ENCODE measurements at places on chromosomes 2 and 18.

GRCh38 chr2:207143215-207144172, 22.3 kb downstream of the KLF7 start:
- DNase-seq = no peak

GRCh38 chr2:176129813-176130146, 275 bp downstream of the HOXD8 start:
- peak; percentile 11 for DNase-seq

DNA sequence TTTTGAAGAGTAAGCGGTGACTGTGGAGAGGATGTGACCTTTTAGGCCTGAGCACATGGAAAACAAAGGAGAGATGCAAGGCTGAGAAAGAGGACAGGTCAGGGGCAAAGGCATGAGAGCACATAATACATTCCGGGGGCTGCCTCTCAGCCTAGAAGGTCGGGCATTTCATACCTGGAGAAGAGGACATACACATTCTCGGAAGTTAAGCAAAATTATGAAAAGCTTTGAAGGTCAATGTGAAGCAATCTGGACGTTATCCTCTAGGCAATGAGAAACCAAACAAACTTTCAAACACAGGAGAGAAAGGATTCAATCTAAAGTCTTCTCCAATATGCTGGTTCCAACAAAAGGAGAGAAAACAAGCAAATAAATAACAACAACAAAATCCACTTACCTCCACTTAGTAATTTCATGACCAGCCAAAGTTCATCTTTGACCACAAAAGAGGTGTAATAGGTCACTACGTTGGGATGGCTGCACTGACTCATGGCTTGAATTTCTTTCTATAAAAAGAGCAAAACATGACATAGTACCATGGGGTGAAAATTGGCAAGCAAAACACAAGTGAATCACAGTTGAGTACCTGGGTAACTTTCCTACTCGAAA, 80.4 kb downstream of the STK39 start:
- peak; percentile 48 for DNase-seq

GRCh38 chr2:27960237-27960912, 69.8 kb downstream of the BABAM2 start:
- DNase-seq = no peak

DNA sequence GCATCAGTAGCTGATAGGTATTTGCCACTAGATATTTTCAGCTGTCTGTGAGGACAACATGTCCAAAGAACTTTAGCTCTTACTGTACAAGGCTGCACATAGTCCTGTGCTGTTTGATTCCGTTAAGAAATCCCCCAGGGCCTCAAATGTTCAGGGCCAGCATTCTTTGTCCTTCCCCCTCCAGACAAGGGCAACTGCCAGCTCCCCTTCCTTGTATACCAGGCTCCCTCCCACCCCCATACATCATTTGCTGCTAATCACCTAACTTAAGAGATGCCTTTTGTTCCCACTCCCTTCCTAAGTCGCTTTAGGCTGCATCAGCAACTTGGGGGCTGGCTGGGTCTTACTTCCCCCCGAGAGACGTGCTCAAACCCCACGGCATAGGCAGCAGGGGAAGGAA, 138.7 kb downstream of the CDH20 start:
- no peak for DNase-seq

DNA sequence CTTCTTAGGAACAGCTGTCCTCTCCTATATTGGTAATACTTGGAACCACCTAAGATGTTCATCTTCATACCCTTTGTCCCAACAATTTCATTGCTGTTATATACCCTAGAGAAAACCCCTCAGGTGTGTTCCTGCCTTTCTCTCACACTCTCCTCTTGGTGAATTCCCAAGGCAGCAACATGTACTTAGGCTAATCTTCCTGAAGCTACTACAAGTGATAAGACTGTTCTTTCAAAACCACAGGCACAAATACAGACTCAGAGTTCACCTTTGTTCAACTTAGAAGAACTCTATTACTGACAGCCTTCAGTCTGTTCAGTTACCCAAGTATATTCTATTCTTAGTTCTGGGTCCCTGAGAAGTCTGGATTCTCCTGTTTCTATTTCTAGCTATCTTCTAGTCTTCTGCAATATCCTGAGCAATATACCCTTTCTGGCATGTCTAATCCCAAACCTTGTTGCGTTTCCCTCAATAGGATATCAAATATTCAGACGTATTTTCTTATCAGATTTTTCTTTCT, 247.7 kb upstream of the STON1 start:
- no peak for DNase-seq

- no peak for DNase-seq
Measured at GRCh38 chr2:163490281-163490680, 245.5 kb downstream of the FIGN start.

DNA sequence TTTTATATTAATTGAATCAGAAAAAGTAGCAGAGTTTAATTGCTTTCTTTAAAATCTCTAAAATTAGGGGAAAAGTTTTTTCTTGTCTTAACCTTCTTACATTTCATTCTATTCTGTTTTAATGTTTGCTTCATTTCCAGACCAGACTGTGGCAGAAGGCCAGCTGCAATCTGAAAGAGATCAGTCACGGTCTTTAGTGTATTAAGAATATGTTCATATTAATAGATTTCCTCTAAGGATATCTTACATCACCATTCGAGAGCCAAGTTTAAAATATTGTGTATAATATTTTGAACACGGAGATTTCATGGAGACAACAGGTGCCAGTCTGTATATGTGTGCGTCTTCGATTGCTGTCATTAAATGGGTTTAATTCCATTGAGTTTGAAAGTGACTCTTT, 230.9 kb upstream of the ZSWIM2 start:
- DNase-seq = no peak

DNA sequence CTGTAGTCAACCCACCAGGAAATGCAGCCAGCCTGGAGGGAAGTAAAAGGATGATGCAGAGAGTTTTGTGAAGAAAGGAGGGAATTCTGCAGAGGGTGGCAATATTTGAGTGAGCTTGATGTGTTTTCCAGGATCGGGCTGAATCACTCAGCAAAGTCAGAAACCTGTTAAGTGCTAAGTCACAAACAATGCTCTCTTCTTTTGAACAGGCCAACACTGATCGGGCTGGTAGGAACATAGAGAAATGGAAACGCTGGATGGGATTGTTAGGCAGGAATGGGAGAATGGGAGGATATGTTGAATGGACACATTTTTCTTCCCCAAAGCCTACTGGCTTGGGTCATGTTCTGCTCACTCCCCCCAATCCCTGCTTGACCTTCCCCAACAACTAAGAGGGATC, 36.6 kb downstream of the KCNS3 start:
- DNase-seq = no peak

GRCh38 chr2:149258531-149258930, 71.9 kb upstream of the LYPD6 start:
- DNase-seq = no peak

- no peak for DNase-seq
Measured at GRCh38 chr2:230985519-230986231, 10.2 kb upstream of the SPATA3 start.

- DNase-seq = no peak
Measured at GRCh38 chr2:200575957-200576356, 9.9 kb upstream of the AOX1 start.

- no peak for DNase-seq
Measured at GRCh38 chr2:100470898-100471514, 724 bp downstream of the NMS start.

- no peak for DNase-seq
Measured at GRCh38 chr2:73177645-73178255, 24.6 kb upstream of the NOTO start.

DNA sequence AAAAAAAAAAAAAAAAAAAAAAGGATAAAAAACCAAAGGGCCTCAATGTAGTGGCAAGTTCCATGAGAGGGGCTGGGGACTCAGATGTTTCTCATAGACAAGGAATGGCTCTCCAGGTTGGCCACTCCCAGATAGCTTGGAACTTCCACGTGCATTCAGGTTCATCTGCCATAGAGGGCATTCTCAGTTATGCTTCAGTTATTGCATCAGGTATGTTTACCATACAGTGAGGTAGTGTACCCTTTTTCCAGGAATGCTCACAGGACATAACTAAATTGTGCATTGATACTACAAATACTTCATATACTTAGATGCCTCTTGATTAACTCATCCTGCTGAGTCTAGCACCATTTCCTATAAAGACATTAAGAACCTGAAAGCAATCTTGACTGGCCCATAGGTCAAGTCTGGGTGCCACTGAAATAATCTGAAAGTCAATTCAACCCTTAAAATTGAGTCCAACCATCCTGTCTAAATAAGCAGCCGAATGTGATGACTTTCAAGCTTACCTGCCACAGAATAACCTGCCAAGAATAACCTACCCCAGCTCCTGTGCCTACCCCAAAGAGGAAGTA, 14.6 kb upstream of the KLHL23 start:
- no peak for DNase-seq

- DNase-seq = no peak
Measured at GRCh38 chr2:85156153-85156552, 23.0 kb downstream of the TCF7L1 start.

- DNase-seq = no peak
Measured at GRCh38 chr2:5777131-5777535, 84.9 kb downstream of the SOX11 start.

GRCh38 chr2:136179602-136179975, 61.6 kb upstream of the CXCR4 start:
- no peak for DNase-seq

DNA sequence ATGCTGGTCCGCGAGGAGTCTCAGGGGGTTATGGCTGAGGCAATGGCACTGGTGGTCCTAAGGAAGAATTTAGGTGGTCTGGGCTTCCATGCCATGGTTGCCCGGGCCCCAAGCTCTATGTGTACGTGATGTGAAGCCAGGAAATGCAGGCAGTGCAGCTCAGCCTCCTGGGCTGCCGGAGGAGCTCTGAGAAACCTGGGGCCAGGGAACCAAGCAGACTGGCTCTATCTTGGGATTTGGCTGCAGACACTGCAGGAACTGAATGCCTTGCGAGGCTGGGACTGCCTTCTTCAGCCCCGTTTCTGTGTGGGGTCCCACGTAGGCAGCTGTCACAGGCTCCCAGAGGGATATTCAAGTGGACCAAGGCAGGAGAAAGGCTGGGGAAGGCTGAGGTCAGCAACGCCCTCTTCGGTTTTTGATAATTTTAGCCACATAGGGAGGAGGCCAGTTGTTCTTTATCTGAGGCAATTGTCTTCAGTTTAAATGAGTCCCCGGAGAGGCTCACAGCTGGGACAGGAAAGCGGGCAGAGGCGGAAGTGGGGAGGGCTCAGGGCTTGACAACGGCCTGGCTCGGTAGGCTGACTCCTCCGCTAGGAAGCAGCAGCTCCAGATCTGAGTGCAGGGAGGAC, 77.7 kb downstream of the RHOB start:
- DNase-seq = no peak

DNA sequence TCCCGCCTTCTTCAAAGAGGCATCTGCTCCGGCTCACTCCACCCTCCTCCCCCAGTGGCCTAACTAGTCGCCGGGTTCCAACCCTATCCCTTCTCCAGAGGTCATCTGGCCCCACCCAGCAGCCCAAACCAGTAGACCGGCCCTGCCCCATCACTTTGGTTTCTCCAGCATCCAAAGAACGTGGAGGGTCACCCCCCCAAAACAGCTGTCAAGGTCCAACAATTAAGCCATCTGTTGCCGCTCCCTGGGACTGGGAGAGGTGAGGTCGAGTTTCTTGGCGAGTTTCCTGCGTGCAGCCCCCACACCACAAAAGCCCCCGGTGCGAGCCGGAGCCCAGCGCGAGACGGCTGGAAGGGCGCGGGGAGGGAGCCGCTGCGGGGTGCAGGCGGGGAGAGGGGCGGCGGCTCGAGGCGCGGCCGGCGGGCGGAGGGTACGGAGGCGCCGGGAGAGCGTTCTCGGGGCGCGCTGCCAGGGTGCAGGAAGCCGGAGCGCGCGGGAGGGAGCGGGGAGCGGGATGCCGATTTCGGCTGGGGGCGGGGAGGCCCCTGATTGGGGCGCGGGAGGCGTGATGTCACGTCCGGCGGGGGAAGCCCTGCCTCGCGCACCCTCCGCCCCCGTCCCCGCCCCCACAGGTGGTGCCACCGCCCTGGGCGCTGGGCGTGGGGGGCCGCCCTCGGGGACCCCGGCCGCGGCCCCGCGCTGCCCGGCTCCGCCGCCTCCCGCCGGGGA, 571 bp upstream of the GPC1 start:
- DNase-seq = peak; percentile 78

DNA sequence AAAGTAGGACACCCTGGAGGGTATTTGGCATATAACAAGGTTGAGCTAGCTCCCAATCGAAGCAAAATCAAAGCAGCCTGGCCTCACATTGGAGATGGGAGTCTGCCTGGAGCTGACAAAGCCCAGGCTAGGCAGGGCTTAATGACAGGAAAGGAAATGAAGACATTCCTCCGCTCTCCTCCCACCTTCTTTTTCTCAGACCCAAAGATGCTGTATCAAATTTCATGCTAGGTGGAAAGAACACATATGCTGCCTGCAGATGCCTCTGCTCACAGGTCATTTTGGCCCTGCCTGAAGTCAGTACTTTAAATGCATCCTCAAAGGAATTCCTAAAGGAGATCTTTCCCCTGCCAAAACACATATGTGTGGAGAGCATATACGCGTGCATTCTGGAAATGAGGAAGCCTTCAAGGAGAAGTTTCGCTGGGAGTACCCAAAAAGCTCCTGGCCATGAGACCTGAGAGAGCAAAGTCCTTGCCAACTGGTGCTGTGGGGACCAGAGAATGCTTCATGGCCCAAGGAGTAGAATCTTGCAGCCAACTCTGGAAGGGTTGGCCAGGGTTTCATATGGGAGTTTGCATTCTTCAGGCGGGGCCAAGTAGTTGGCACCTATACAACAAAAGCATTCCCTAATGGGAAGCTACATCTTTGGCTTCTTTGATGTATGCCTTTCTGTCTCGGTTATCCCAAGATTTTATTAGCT, 88.0 kb downstream of the AQP4 start:
- no peak for DNase-seq

DNA sequence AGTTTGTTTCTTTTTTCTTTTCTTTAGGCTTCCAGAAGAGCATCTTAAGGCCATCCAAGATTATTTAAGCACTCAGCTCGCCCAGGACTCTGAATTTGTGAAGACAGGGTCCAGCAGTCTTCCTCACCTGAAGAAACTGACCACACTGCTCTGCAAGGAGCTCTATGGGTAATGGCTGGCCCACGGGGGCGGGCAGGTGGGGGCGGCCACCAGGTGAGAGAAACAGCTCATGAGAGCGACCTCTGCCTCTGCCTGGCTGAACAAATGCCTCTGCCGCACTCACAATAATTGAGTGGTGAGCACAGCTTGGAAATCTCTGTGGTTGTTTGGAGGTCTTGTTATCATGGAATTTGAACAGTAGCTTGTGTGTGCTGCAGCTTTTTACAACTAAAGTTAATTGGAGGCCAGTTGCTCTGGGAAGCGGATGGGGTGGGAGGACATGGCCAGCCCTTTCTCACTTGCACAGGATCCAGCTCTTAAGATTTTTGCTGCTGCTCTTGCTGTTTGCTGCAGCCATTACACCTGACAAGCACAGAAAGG, 70.4 kb downstream of the INPP5D start:
- DNase-seq = no peak

- DNase-seq = no peak
Measured at GRCh38 chr2:241952816-241953215, 83.3 kb downstream of the RTP5 start.

- DNase-seq = no peak
Measured at GRCh38 chr2:208065476-208065875, 40.1 kb upstream of the PLEKHM3 start.

GRCh38 chr2:33588232-33588631, 10.9 kb downstream of the FAM98A start:
- DNase-seq = no peak

- DNase-seq = no peak
Measured at GRCh38 chr2:23235292-23235691, 149.7 kb upstream of the KLHL29 start.
